Right lobe of liver (tissue), 6 donors: ENCODE measurements at places on chromosomes 12 and 14. TPM values are rescaled to one million over a fixed set of nuclear protein-coding genes. Genes with fewer than 3 reads are reported as not detected.

Gene SSTR1
- 1.6 TPM for total RNA-seq

DNA sequence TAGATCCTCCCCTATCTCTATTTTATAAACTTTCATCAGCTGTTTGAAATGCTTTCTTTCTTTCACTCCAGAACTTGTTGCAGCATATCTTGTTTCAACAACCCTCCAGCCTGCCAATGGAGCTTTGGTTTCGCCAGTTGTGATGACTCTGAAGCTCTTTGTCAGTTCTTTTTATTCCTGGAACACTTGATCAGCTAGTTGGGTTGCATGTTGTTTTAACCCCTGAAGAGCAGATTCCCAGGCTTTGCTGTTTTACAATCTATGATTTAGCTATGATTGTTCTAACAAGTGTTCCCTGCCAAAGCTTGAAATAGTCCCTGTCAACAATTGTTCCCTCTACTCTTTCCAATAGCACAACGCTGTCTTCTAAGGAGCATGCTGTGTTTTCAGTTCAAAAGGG, 50.6 kb upstream of the FUT8 start:
- no peak for DNase-seq

DNA sequence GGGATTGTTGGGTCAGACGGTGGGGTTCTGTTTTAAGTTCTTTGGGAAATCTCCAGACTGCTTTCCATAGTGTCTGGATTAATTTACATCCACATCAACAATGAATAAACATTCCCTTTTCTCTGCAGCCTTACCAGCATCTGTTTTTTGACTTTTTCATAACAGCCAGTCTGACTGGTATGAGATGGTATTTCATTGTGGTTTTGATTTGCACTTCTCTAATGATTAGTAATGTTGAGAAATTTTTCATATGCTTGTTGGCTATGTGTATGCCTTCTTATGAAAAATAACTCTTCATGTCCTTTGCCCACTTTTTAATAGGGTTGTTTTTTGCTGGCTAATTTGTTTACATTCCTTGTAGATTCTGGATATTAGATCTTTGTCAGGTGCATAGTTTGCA, 140.8 kb upstream of the CNTN1 start:
- no peak for DNase-seq

DNA sequence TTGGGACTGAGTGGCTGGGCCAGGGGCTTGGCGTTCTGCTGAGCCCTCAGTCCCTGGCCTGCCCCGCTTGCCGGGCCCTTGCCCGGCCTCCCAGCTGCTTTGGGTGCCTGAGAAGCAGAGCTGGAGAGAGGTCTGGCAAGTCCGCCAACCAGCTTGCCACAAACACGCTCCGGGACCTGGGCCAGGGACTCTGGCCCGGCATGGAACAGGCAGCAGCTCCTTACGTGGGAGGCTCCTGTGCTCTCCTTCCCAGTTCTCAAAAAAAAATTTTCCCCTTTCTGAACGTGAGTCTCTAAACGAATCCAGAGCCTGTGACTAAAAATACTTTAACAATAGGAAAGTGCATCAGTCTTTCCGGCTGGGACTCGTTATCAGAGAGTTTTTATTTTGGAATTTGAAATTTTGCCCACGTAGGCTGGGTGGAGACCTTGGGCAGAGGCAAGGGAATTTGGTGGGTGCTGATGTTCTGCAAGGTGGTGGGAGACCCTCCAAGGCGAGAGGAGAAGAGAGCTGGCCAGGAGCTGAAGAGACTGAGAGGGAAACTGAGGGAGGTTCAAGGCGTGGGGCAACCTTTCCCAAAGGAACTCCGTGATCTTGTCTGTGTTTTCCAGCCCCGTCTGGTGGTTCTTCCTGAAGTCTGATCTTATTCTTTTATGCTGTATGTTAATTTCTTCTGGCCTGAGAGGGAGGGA, 6.8 kb upstream of the NR4A1 start:
- DNase-seq, result peak; percentile 84

DNA sequence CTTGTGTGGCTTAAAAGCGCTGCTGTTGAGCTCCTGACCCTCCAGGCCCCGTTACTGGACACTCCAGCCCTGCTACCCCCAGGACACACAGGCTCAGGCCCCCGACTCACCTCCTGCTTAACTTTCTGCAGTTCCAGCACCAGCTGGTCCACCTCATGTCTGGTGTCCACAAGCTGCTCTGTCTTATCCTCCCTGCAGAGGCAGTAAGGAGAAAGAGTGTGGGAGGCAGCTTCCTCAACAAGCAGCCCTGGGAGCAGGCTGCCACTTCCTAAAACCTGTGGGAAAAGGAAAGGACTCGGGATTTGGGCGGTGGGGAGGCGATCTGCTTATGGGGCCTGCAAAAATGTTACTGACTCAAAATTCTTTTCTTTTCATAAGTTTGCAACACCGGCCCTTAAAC, 79.2 kb downstream of the CCDC88C start:
- DNase-seq, result no peak
